ENCODE measurements at places on chromosomes 16 and 17.

GRCh38 chr17:67992548-67993152 is 3.6 kb downstream of the C17orf58 start:
- no peak for DNase-seq

GRCh38 chr17:40121181-40122135 is at the start of gene MSL1:
Gene MSL1, plus strand, starts transcription at chr17:40121971. Its CDS starts 642 bp downstream, at chr17:40122613.
- peak; percentile 83 for DNase-seq

DNA sequence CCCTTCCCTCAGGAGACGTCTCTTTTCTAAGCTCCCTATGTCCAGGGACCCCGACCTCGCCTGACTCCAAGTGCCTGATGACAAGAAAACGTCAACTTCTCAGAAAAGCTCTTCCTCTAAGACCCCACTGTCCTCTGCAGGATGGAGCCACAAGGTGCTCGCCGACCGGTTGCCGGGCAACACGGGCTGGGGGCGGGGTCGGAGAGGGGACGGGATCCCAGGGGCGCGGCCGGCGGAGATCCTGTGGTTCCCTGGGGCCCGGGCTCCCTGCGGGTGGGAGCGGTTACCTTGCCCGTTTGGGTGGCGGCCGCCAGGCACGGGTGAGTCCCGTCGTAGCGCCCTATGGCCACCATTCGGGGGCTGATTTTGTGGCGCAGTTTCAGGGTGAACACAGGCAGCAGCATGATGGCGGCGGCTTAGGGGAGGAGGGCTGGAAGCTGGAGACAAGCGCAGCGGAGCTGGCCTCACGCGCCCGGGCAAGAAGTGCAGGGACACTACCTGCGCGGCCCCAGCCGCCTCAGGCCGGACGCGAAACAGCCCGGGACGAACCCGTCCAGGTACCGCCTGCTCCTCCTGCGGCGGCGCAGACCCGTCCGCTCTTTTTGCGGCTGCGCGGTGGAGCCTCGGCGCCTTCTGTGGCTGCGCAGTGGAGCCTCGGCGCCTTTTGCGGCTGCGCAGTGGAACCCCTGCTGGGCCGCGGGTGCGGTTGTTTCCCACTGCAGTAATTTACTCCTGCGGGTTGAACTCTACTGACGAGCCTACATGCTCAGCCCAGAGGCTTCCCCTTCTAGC is at the start of gene BBS2:
Gene BBS2, minus strand, starts transcription at position 566 of the 792 bp plus-strand sequence. Its CDS starts 162 bp downstream, at position 404.
- DNase-seq, result peak; percentile 90

- peak; percentile 82 for DNase-seq
Observed at GRCh38 chr16:81797443-81797842, 18.4 kb downstream of the PLCG2 start.

DNA sequence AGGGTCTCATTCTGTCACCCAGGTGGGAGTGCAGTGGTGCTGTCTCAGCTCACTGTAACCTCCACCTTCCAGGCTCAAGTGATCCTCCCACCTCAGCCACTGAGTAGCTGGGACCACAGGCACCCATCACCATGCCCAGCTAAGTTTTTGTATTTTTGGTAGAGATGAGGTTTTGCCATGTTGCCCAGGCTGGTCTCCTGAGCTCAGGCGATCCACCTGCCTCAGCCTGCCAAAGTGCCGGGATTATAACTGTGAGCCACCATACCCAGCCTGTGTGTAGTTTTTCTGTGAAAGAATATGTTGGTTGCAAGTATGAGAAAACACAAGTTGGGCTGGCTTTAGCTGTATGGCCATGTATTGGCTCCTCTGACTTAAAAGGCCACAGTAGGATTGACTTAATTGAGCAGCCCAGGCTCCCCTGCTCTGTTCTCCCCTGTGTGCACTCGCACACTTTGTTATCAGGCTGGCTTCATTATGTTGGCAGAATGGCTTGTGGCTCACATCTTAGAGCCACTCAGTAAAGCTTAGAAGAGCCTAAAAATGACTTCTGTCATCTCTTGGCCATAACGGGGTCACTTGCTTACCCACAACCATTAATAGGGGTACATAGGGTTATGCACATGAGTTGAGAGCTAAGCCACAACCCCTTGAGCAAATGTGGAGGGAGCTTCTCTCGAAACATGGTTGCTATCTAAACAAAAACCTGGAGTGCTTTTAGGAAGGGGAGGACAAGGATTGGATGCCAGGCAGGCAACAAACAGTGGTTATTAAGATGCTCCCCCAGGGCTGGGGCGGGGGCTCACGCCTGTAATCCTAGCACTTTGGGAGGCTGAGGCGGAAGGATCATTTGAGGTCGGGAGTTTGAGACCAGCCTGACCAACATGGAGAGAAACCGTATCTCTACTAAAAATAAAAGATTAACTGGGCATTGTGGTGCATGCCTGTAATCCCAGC is 6.1 kb downstream of the HAPSTR1 start:
- DNase-seq, result no peak

- DNase-seq, result no peak
Observed at GRCh38 chr16:86892509-86892908, 314.2 kb downstream of the FOXL1 start.

- no peak for DNase-seq
Observed at GRCh38 chr16:55506083-55506482, 2.8 kb upstream of the LPCAT2 start.

GRCh38 chr17:78939615-78940014 is 14.4 kb upstream of the TIMP2 start:
- no peak for DNase-seq

DNA sequence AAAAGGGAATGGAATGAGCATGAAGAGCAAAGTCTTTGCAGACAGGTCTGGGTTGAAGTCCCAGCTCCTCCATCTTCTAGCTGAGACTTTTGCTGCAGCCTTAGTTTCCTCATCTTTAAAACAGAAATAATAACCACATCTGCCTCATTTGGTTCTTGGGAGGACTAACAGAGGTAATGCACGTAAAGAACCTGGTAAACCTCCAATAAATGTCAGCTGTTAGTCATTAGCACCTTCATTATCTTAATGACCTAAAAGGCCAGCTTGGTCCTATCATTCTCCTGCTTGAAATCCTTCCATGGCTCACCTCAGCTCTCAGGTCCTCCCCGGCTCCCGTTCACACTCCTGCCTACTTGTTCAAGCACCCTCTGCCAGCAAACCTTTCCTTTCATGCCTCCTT is 51.8 kb downstream of the SKAP1 start:
- DNase-seq, result no peak

DNA sequence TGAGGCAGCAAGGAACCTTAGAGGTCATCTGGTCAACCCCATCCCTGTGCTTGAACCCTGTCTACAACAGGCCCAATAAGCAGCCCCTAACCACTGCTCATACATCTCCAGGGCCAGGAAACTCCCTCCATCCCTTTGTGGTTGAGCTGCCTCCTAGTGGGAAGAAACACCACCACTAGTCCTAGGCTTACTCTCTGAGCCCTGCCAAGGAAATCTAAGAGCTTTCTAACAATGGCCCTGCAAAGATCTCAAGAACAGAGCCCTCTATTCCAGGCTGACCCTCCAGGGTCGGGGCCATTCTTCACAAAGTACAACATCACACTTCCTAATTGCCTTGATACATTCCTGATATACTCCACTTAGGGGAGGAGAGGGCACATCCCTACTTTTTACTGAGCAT is 5.8 kb downstream of the ACLY start:
- DNase-seq, result no peak

- DNase-seq, result no peak
Observed at GRCh38 chr17:17884391-17885357, 47.9 kb upstream of the SREBF1 start.

GRCh38 chr17:57402681-57403180 is 146.4 kb downstream of the MSI2 start:
- no peak for DNase-seq

DNA sequence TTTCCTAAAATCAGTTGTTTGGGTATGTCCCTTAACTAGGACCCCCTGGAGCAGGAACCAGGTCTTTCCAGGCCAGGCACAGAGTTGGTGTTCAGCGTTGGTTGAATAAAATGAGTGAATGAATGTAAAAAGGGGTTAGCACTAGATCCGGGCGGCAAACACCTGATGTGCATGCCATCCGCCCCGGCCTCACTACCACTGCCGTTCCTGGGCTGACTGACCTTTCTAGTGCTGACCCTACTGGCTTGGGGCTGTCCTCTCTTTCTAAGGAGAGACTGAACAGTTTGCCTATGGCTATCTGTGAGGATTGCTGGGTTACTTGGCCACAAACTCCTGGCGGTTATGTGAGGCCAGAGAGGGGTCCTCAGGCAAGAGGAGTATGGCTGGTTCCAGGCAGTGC is 10.1 kb upstream of the PHF12 start:
- DNase-seq, result no peak

DNA sequence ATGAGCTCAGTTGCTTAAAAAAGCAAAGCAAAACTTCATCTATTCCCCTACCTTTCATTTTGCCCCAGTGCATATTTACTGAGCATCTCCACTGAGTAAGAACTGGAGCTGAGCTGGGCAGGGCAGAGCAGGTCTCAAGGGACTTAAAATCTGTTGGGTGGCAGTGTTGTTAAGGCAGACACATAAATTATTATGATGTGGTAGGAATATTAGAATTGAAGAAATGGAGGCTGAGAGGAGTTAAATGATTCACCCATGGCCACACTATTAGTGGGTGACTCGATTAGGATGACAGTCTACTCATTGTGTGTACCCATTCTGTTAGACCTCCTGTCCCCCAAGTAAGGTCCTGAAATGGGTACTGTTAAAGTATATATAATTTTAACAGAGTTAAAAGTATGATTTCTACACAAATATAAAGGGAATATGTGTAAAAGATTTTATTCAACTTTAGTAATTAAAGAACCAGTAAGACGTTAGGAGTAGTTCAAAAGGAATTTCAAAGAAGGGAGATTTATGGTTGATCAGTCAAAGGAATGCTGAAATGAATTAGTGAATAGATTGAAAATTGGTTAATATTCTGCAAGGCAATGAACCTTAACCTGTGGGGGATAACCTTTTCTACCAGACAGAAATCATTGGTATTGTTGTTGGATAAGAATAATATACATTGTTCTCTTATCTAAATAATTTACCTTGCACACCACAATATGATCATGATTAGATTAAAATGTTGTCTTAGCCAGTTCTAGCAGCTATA is 17.5 kb downstream of the ITGB3 start:
- DNase-seq, result no peak

DNA sequence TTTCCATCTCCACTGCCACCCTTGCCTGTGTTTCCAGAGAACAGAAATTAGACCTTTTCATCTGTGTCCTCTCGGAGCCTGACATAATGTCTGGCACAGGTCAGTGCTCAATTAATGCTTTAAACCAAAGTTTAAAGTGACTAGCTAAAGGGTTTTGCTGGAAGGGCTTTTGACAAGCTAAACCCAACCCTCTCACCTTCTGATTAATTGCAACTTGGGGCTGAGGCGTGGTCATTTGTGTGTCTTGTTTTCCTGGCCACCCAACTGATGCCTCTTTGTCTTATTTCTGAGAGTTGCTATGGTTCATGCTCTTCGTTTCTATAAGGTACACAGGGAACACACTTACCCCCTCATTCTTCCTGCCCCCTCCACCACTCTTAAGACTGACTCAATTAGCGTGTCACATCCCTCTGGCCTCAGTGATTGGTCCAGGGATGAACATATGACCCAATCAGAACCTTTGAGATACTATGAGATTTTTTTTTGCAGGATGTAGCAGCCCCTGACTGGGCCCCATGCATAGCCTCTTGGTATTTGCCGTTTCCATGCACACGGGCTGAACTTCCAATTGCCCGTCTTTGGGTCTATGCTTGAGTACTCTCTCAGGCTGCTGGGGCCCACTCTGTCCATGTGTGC is 15.8 kb upstream of the BRD7 start:
- no peak for DNase-seq

DNA sequence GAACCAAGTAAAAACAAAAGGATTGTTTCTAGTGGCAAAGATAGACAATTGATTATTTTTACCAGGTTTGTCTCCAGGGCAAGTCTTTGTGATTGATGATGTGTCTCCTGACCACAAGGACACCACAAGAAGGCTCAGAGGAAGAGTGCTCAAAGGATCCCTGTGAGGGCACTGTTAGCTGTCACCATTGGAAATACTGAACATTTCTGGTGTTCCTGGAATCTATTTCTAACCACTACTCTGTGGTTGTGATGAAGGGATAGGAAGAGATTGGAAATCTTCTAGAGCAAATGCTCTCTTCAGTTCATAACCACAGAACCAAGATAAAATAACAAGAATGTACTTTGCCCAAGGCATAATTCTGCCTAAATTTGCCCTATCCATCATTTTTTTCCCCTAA is 15.3 kb downstream of the RNF43 start:
- DNase-seq, result no peak

DNA sequence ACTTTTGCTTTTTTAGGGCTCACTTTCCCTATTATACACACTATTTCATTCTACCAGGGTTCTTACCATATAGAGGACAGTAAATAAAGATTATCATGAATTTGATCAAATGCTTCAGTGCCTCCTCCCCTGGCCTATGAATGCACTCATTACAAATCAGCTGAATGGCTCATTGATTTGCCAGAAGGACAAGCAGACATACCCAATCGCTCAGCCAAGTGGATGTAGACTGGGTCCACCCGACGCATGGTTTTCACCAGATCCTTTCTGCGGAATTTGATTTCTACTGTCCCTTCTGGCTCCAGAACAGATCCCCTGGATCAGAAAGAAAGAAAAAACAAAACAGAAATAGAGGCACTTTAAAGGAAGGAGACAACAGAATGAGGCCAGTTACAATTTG is 162.6 kb downstream of the AATF start:
- DNase-seq, result no peak
